ENCODE measurements at places on chromosomes 2 and 18. TPM values are rescaled to one million over a fixed set of nuclear protein-coding genes. Genes with fewer than 3 reads are reported as not detected.

Gene NT5DC4
- total RNA-seq, result not detected

Gene TCF4
- 1.3 TPM for total RNA-seq

Gene SERPINB4
- 0.14 TPM for total RNA-seq

Gene MAP3K20
- total RNA-seq, result 33.2 TPM

Gene SYT4
- not detected for total RNA-seq

Gene LAMA3
- total RNA-seq, result 44.8 TPM

Gene UGT1A1
- total RNA-seq, result 0.65 TPM

Gene KCNG2
- total RNA-seq, result not detected

Gene STK16
- total RNA-seq, result 29.9 TPM

Gene KIF1A
- 0.81 TPM for total RNA-seq

Gene IL36G
- total RNA-seq, result not detected

Gene FAM124B
- not detected for total RNA-seq

Gene COLEC11
- 0.61 TPM for total RNA-seq

Gene CFAP65
- total RNA-seq, result 0.15 TPM

Gene LRATD1
- total RNA-seq, result 0.02 TPM

Gene SDC1
- 169 TPM for total RNA-seq

Gene SRD5A2
- total RNA-seq, result 0.01 TPM

Gene ARHGAP28
- total RNA-seq, result 0.07 TPM

Gene UGT1A10
- not detected for total RNA-seq

Gene PHOSPHO2
- total RNA-seq, result 3.2 TPM

Gene CAVIN2
- total RNA-seq, result 19.8 TPM

Gene TUBA3D
- total RNA-seq, result 0.43 TPM

Gene CYTIP
- not detected for total RNA-seq

Gene FHOD3
- 2.8 TPM for total RNA-seq

Gene ANKRD30B
- total RNA-seq, result 0.02 TPM

Gene SCYGR4
- total RNA-seq, result not detected

Gene HOXD12
- total RNA-seq, result not detected

Gene UGT1A4
- 0.06 TPM for total RNA-seq

Gene LCT
- 0.03 TPM for total RNA-seq

Gene TLX2
- total RNA-seq, result 0.44 TPM

Gene TUBA4B
- 0.35 TPM for total RNA-seq

Gene CAPN10
- 15.9 TPM for total RNA-seq

Gene MAB21L4
- total RNA-seq, result 0.12 TPM

Gene MREG
- 5.4 TPM for total RNA-seq

Gene PAX3
- total RNA-seq, result not detected

Gene POMC
- not detected for total RNA-seq

Gene PDE1A
- total RNA-seq, result 0.16 TPM
